Stimulated activated CD4-positive, alpha-beta T cell treated with anti-CD3 and anti-CD28 coated beads, Interleukin-2, amount 100 ng/mL, for 24 hours (primary cell): ENCODE measurements at places on chromosomes 3 and 15.

- DNase-seq, result no peak
These were observed 57.6 kb upstream of the FGD5 start for GRCh38 chr3:14761121-14761672.

- DNase-seq, result no peak
These were observed 831 bp downstream of the IFT57 start for GRCh38 chr3:108221393-108221792.

DNA sequence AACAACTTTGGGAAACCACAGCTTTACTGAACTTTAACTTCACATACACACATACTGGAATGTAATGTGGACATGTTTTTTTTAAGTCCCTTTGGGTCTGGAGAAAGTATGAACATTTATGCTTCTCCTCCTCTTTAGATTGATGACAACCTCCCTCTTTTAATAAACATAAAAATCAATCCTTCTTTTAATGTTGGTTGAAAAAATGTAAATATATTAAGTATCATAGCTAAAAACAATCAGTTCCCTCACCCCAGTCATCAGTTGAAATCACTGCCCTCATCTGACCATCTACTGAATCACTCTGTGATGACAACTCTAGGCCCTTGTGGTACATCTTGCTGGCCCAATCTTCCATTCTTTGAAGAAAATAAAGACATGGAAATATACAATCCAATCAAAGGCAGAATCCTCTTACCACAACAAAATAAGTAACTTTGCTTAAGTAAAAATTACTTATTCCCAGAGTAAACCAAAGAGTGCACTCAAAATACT, 6.4 kb downstream of the AAGAB start:
- DNase-seq, result no peak

DNA sequence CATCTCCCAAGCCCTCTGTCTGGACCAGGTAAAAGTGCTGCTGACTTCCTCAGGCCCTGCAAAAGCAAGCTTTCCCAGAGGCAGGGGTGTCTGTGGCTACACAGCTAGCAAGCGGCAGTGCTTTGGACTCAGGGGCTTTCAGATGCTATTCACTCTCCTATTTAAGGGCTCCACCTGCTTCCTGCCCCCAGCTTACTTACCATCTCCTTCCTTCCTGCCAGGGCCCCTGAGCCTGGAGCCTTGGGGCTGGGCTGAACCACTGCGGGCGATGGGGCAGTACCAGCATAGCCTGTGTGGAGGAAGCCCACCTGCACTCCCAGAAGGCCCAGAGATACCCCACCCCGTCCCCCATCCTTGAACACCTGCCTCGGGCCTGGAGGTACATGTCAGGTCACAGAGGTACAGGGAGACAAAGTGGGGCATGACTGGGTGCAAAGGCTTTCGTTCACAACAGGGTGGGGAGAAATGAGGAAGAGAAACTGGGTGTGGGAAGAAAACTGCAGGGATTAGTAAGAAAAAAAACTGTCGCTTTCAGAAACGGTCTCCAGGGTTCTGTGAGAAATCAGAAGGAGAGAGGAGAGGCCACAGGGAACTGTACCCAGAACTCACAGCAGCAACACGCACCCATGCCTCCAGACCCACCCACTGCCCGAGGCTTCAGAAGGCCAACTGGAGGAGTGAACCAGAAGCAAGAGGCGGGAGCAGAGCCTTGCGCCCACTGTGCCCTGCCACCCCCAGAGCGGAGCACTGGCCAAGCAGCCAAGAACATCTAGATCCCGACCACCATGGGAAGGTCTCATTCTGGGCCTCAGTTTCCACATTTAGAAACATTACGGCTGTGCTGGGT, 49.5 kb downstream of the CCDC12 start:
- DNase-seq, result no peak

- DNase-seq, result peak; percentile 32
These were observed 458.3 kb downstream of the MFSD1 start for GRCh38 chr3:159260049-159260662.

- no peak for DNase-seq
These were observed 10.2 kb upstream of the TRIM69 start for GRCh38 chr15:44726136-44726535.

DNA sequence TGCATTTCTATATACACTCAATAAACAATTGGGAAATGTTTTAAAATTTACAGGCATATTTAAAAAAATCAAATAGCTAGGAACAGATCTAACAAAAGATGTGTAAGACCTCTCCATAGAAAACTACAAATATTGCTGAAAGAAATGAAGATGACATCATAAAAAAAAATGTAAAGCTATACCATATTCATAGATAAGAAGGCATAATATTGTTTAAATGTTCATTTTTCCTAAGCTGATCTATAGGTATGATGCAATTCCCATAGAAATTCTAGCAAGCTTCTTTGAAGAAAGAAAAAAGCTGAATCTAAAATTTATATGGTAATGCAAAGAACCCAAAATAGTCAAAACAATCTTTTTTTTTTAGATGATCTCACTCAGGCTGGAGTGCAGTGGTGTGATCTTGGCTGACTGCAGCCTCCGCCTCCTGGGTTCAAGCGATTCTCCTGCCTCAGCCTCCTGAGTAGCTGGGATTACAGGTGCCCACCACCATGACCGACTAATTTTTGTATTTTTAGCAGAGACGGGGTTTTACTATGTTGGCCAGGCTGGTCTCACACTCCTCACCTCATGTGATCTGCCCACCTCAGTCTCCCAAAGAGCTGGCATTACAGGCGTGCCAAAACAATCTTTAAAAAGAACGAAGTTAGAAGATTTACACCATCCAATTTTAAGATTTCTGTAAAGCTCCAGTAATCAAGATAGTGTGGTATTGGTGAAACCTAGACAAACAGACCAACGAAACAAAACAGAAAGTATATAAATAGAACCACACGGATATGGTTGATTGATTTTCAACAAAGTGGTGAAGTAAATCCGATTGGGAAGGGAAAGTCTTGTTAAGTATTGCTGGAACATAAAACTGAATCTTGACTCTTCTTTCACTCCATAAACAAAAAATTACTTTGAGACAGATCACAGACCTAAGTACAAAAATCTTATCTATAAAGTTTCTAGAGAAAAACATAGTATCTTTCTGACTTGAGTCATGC, 6.3 kb upstream of the BHLHE40 start:
- no peak for DNase-seq

GRCh38 chr3:62833538-62833937, 41.7 kb downstream of the CADPS start:
- no peak for DNase-seq

DNA sequence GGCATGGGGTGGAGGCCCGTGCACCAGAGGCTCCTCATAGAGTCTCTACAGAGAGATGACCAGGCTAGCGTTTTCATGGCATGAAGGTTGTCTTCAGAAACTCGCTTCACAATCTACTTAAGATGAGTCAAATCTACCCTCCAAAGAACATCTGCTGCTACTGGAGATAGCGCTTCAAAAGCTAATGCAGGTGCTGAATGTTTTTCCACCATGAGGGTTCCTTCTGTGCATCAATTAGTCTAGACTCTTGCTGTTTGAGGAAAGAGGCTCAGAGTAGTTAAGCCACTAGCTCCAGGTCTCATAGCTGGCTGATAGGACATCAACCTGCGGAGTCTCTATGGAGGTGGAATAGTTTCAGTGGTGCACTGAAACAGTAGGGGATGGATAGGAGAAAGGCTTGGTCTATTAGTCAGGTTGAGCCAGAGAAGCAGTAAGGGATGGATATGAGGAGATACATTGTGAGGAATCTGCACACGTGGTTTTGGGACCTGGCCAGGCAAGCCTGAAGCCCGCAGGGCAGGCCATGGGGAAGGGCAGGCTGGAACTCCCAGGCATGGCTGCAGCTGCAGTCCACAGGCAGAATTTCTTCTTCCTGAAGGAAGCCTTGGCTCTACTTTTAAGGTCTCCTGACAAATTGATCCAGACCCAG, 117.5 kb downstream of the APBA2 start:
- no peak for DNase-seq

GRCh38 chr3:70277304-70277703, 35.1 kb downstream of the MDFIC2 start:
- no peak for DNase-seq

- DNase-seq, result no peak
These were observed 51.8 kb upstream of the NEDD4 start for GRCh38 chr15:56045068-56045748.

GRCh38 chr3:13498354-13499060, 18.4 kb downstream of the HDAC11 start:
- no peak for DNase-seq

DNA sequence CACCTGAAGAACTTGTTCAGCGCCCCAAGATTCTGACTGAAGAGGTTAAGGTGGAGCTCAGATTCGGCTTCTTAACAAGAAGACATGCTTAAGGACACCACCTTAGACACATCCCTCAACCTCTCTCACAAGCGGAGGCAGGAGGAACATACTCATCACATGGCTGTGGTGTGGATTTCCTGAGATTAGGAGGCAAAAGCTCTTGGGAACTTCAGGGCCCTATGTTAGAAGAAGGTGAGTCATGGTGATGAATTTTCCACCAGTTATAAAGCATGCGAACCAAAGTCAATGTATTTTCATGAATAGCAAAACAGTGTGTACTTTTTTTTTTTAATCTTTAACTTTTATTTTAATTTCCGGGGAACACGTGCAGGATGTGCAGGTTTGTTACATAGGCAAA, 212.2 kb upstream of the SUCLG2 start:
- DNase-seq, result no peak

GRCh38 chr15:68517285-68517761, 61.5 kb upstream of the CORO2B start:
- DNase-seq, result no peak

- DNase-seq, result no peak
These were observed 48.0 kb downstream of the ZNF445 start for GRCh38 chr3:44429459-44429858.

DNA sequence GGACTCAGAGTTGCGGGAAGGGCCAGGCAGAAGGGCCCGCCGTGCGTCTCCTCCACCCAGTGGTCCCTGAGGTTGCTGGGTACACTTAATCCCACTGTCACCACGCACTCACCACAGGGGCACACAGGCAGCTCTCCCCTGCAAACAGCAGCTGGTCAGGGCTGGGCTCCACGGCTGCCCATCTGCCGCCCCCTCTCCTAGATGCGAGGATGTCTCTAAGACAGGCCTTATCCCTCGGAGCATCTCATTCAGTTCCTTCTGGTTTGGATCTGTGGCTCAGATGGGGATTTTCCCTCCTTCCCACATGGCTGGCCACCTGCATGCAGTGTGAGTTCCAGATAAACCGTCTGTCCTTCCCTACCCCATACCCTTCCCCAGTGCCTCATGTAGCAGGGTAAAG, 26.3 kb downstream of the MRPS11 start:
- DNase-seq, result no peak

GRCh38 chr3:135736740-135737139, 228.8 kb upstream of the PPP2R3A start:
- no peak for DNase-seq

DNA sequence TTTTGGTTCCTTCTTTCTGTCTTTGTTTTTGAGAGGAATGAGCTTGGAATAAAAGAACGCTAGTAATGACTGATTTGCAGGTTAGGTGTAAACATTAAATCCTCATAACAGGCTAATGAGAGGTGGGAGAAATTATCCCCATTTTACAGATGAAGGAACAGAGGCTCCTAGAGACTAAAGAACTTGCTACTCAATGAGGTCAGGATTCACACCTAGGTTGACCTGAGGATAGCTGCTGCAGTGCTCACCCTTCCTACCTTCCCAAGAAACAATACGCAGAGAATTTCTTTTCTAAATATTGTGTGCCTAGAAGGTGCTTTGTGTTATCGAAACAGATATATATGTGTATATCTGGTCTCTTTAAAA, 106.3 kb downstream of the IGF1R start:
- DNase-seq, result no peak

- DNase-seq, result no peak
These were observed 149.8 kb downstream of the FNDC3B start for GRCh38 chr3:172189213-172189612.

DNA sequence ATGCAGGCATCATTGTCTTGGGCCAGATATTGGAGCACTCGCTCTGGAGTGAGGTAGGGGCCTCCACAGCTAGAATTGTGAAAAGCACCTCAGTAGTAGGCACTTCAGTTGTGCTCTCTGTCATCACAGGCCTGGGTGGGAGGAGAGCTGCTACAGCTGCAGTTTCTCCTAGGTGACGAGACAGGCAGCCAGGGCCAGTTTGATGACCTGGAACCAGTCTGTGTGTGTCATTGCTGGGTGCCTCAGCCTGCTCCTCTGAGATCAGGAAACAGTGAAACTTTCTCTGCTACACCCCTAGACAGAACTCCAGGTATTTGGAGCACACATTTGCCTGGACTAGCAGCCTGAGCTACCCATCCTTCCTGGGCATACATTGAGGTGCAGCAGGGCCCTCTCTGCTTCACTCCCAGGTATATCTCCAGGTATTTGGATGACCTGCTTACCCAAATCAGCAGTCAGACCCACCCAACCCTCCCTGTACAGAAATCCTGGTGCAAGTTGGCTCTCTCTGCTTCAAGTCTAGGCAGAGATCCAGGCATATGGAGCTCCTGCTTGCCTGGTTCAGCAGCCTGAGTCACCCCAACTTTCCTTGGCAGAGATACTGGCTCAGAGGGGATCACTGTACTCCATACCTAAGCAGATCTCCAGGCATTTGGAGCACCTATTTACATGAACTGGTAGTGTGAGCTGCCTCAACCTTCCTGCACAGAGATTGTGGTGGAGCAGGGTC, 54.3 kb upstream of the SGO1 start:
- no peak for DNase-seq

- no peak for DNase-seq
These were observed 1075.3 kb upstream of the ALCAM start for GRCh38 chr3:104291437-104291851.

DNA sequence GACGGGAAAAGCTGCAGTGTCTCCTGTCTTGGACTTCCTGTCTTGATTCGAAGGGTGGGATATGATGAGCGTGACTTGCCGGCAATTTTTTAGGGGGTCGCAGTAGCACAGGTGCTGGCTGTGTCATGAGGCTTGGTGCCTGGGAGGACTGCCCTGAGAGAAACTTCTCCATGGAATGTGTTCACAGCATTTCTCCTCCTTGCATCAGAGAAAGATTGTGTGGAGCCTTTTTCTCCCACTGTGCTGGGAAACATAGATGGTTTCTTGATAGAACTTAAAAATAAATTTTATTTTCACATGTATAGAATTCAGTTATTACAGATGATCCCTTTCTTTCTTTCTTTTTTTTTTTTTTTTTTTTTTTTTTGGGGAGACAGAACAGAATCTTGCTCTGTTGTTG, 121.4 kb downstream of the KLHL25 start:
- DNase-seq, result no peak
